Calu3 (cell line): ENCODE measurements at places on chromosomes 4 and X. TPM values are rescaled to one million over a fixed set of nuclear protein-coding genes. Genes with fewer than 3 reads are reported as not detected.

DNA sequence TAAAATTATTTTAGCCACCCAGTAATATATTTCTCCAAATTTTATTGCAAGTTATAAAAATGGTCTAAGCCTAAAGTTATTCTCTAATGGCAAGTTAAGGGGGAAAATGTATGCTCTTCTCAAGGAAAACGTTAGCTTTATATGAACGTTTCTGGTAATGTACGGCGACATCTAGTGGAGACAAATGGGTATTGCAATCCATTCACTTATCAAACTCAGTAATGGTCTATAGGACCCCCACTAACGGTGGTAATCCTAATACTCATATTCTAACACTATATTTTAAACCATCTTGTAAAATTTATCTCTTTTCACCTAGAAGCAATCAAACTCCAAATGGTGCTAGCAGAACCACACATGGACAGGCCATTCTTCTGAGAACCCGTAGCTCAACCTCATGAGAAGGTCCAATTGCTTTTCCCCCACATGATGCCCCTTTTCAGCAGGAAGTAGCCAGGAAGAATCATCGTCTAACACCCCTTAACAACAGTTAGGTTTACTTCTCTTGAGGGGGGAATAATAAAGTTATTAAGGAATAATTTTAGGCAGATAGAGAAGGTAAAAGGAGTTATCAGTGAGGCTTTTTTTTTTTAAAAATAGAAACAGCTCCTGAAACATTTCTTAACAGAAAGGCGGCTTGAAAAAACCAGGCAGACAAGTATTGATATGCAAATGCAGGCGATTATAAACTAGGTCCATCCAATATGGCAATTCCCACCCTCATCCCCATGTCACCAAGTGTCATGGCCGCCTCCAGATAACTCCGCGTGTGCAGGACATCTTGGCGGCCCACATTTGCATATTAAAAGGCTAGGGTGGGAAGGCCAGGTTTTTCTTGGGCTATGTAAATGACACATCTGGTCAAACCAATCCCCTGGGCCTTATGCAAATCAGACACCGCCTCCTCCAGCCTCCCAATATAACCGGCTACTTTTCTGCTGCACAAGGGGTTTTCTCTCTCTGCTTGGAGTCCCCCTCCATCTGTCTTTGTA is 35.0 kb downstream of the NUDT11 start:
- H3K4me1 ChIP-seq: no peaks in the 10 kb centered on the region
- peak; percentile 2 for DNase-seq
- H3K27me3 ChIP-seq: peaks cover 14% of the 10 kb centered on the region
- no peak overlapping the region for H3K27ac ChIP-seq
- H3K36me3 ChIP-seq: no peaks in the 10 kb centered on the region

DNA sequence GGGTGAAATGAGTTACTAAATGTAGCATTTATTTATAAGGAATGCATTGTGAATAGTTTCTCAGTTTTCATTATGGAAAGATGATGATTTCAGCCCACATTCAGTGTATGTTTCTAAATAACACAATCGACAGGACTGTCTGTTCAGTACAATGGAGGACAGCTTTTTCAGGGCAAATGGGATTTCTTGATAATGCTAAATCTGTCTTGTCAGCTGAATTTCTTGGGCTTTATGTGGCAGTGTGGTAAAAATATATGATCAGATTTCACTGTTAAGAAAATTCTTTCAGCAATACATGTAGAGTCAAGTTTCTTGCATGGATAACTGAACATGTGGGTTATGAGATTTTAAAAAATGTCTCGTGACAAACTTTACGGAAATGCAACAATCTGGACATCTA is 150.8 kb downstream of the NPNT start:
- H3K4me3 ChIP-seq: no peak overlapping the region
- no peak overlapping the region for H3K27ac ChIP-seq
- peaks cover 8% of the 10 kb centered on the region for H3K4me1 ChIP-seq
- H3K27me3 ChIP-seq: no peaks in the 10 kb centered on the region
- no peak for DNase-seq

DNA sequence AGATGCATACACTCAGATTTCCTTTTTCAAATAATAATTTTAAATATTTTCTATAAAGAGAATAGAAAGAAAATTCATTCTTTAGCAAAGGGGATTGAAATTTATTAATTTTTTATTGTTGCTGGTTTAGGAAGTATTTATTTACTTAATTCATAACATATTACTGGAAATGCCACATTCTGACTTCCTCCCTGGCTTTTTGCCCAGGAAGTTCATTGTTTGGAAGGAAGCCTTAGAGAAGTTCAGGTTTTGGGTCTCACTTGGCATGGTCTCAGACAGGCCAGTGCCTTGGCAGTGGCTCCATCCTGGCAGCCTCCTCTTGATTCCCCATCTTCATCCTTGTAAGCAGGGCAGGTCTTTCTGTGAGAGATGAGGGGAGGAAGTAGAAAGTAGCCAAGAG is 50.5 kb downstream of the IL15 start:
- H3K4me3 ChIP-seq: no peak overlapping the region
- H3K36me3 ChIP-seq: peaks cover 5% of the 10 kb centered on the region
- H3K27ac ChIP-seq: peak overlapping the region; percentile 72
- H3K27me3 ChIP-seq: no peaks in the 10 kb centered on the region
- H3K4me1 ChIP-seq: peaks cover 25% of the 10 kb centered on the region
- peak; percentile 64 for DNase-seq

GRCh38 chr4:13968723-13969122 is 341.2 kb upstream of the BOD1L1 start:
- H3K27me3 ChIP-seq: no peaks in the 10 kb centered on the region
- H3K36me3 ChIP-seq: no peaks in the 10 kb centered on the region
- H3K4me1 ChIP-seq: peaks cover 13% of the 10 kb centered on the region
- DNase-seq: no peak
- no peak overlapping the region for H3K27ac ChIP-seq

DNA sequence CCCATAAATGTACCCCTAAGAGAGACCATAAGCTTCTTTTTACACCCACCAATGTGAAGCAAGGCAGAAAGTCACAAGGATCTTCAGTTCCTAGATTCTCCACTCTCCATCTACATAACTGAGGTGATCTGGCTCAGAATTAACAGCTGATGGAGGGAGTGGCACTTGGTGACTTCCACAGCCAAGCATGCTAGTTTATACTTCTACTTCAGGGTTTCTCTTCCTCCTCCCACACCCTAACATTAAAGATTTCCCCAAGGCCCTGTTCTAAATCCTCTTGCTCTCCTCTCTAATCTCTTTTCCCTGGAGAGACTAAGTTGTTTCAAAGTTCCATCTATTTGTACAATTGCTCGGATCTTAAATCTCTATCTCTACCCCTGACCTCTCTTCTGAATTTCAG is 81.1 kb downstream of the MBNL3 start:
- DNase-seq: no peak
- no peaks in the 10 kb centered on the region for H3K27me3 ChIP-seq
- H3K4me3 ChIP-seq: no peak overlapping the region
- H3K4me1 ChIP-seq: no peaks in the 10 kb centered on the region
- no peak overlapping the region for H3K27ac ChIP-seq
- H3K36me3 ChIP-seq: no peaks in the 10 kb centered on the region

- no peak overlapping the region for H3K27ac ChIP-seq
- peaks cover 30% of the 10 kb centered on the region for H3K27me3 ChIP-seq
- H3K4me3 ChIP-seq: no peak overlapping the region
- no peaks in the 10 kb centered on the region for H3K36me3 ChIP-seq
Observed at GRCh38 chr4:82591592-82591991, 29.8 kb upstream of the TMEM150C start.

GRCh38 chrX:151393514-151393913 is 3.5 kb upstream of the VMA21 start:
- H3K27me3 ChIP-seq: peaks cover 9% of the 10 kb centered on the region
- no peak overlapping the region for H3K27ac ChIP-seq
- H3K4me3 ChIP-seq: no peak overlapping the region
- no peak for DNase-seq
- peaks cover 1% of the 10 kb centered on the region for H3K4me1 ChIP-seq
- peaks cover 14% of the 10 kb centered on the region for H3K36me3 ChIP-seq

GRCh38 chr4:140186651-140187315 is 32.8 kb upstream of the MAML3 start:
- no peak overlapping the region for H3K4me3 ChIP-seq
- DNase-seq: peak; percentile 46
- no peak overlapping the region for H3K27ac ChIP-seq
- no peaks in the 10 kb centered on the region for H3K27me3 ChIP-seq

- no peak overlapping the region for H3K27ac ChIP-seq
- DNase-seq: no peak
- H3K36me3 ChIP-seq: peaks cover 11% of the 10 kb centered on the region
- no peaks in the 10 kb centered on the region for H3K27me3 ChIP-seq
- H3K4me3 ChIP-seq: no peak overlapping the region
- no peaks in the 10 kb centered on the region for H3K4me1 ChIP-seq
Observed at GRCh38 chr4:86896596-86896995, 4.4 kb upstream of the C4orf36 start.

- peaks cover 58% of the 10 kb centered on the region for H3K27me3 ChIP-seq
- H3K4me3 ChIP-seq: no peak within 1 kb of the TSS
- no peak within 1 kb of the TSS for H3K27ac ChIP-seq
Observed at GRCh38 chrX:153646620-153647373, at the start of gene DUSP9. Gene DUSP9, plus strand, starts transcription at chrX:153647203. Its CDS starts 751 bp downstream, at chrX:153647954.

- DNase-seq: no peak
- H3K27me3 ChIP-seq: no peaks in the 10 kb centered on the region
- no peaks in the 10 kb centered on the region for H3K4me1 ChIP-seq
- no peak overlapping the region for H3K4me3 ChIP-seq
Observed at GRCh38 chr4:185520119-185520518, 15.2 kb downstream of the PDLIM3 start.

DNA sequence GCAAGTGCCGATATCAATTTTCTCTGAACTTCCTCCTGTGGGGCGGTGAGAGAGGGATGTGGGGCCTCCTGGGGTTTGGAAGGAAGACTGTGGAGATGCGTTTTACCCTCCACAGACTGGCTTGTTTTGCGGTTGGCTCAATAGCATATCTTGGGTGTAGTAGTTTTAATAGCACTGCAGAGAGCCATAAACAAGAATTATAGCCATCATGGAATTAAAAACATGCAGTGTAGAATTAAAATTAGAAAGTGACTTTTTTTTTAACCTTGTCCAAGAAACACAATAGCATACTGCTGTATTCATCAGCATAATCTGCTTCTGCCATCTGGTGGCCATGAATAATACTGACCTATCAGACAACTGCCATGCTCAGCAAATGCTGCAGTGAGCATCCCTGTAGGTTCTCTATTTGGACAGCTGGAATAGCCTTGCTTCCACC is 47.3 kb upstream of the SCML1 start:
- no peaks in the 10 kb centered on the region for H3K27me3 ChIP-seq
- H3K4me1 ChIP-seq: peaks cover 19% of the 10 kb centered on the region

DNA sequence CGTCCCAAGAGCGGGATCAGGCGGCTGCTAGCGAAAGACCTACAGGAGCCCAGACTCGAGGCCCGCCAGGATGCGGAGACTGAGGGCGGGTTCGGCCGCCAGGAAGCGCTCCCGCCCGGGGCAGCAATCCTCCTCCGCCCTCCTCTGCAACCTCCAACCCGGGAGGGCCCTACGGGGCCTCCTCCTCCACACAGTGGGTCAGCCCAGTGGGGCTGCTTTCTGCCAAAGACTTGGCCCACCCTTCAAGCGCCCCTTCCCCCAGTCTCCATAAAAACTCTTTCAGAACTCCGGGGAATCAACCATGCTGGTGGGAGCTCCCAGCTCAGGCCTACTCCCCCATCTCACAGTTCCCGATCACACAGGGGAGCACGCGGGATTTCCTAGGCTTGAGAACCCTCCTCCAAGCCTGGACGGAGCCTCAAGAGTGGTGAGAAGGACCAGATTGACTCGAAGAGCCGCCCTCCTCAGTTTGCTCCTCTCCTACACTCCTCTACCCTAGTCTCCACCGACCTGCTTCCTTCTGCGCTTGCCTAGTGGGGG is 77.5 kb downstream of the RLIM start:
- no peaks in the 10 kb centered on the region for H3K4me1 ChIP-seq
- H3K36me3 ChIP-seq: peaks cover 21% of the 10 kb centered on the region
- peak overlapping the region; percentile 63 for H3K4me3 ChIP-seq
- peaks cover 24% of the 10 kb centered on the region for H3K27me3 ChIP-seq
- DNase-seq: no peak

GRCh38 chr4:141102367-141102766 is 30.9 kb downstream of the RNF150 start:
- peaks cover 18% of the 10 kb centered on the region for H3K27me3 ChIP-seq
- DNase-seq: no peak
- no peak overlapping the region for H3K4me3 ChIP-seq
- H3K36me3 ChIP-seq: no peaks in the 10 kb centered on the region
- no peak overlapping the region for H3K27ac ChIP-seq

GRCh38 chrX:138683600-138683999 is 27.9 kb downstream of the FGF13 start:
- no peak overlapping the region for H3K27ac ChIP-seq
- H3K4me3 ChIP-seq: no peak overlapping the region
- H3K4me1 ChIP-seq: no peaks in the 10 kb centered on the region
- no peaks in the 10 kb centered on the region for H3K27me3 ChIP-seq

DNA sequence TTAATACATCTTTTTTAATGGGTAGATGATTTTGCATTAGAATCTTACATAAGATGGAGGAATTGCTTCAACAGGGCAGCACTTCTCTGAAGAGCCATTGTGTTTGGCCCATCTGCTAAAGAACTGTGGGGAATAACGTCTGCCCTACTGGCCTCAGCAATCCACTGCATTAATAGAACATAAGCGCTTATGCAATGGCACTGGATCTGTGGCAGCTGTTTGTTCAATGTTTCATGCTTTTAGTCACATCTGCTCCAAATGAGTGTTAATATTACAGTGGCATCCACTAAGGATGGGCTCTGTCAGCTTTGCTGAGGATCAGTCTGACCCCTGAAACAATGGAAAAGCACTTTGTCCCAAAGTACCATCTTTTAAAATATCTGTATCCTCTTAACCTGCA is 279.0 kb upstream of the GK2 start:
- H3K4me1 ChIP-seq: no peaks in the 10 kb centered on the region
- DNase-seq: no peak
- no peaks in the 10 kb centered on the region for H3K36me3 ChIP-seq
- H3K27me3 ChIP-seq: no peaks in the 10 kb centered on the region
- no peak overlapping the region for H3K27ac ChIP-seq

GRCh38 chr4:70183168-70183939 is 12.2 kb upstream of the ODAM start:
- H3K36me3 ChIP-seq: peaks cover 14% of the 10 kb centered on the region
- H3K27me3 ChIP-seq: no peaks in the 10 kb centered on the region
- H3K27ac ChIP-seq: peak overlapping the region; percentile 85

GRCh38 chr4:98166025-98166730 is 22.9 kb upstream of the STPG2 start:
- H3K27ac ChIP-seq: no peak overlapping the region
- H3K27me3 ChIP-seq: no peaks in the 10 kb centered on the region
- peak; percentile 69 for DNase-seq
- H3K4me1 ChIP-seq: peaks cover 21% of the 10 kb centered on the region

- no peaks in the 10 kb centered on the region for H3K27me3 ChIP-seq
- no peak for DNase-seq
- peaks cover 18% of the 10 kb centered on the region for H3K4me1 ChIP-seq
- H3K27ac ChIP-seq: no peak overlapping the region
- no peaks in the 10 kb centered on the region for H3K36me3 ChIP-seq
- H3K4me3 ChIP-seq: no peak overlapping the region
Observed at GRCh38 chr4:139658586-139659382, 6.8 kb upstream of the MGST2 start.

MAGEB2 gene
- total RNA-seq: not detected in 2 replicates

RASSF6 gene
- 12.5 and 12.8 TPM in 2 replicates for total RNA-seq

SPANXA1 gene
- not detected in 2 replicates for total RNA-seq

EGFL6 gene
- not detected in 2 replicates for total RNA-seq

S100G gene
- total RNA-seq: not detected in 2 replicates

NOX1 gene
- not detected in 2 replicates for total RNA-seq
